ENCODE measurements at places on chromosomes 6 and 20.

GRCh38 chr20:32820698-32821377 lies 1.1 kb downstream of the MAPRE1 start:
- no peak for DNase-seq

- no peak for DNase-seq
Measured at GRCh38 chr6:166929542-166930189, 26.7 kb downstream of the RNASET2 start.

GRCh38 chr6:142226731-142227130 lies 75.1 kb upstream of the ADGRG6 start:
- DNase-seq: no peak

- DNase-seq: no peak
Measured at GRCh38 chr20:20465252-20465651, 97.3 kb downstream of the INSM1 start.

All from H7 (cell line).